ENCODE measurements at places on chromosomes 6 and 20.

DNA sequence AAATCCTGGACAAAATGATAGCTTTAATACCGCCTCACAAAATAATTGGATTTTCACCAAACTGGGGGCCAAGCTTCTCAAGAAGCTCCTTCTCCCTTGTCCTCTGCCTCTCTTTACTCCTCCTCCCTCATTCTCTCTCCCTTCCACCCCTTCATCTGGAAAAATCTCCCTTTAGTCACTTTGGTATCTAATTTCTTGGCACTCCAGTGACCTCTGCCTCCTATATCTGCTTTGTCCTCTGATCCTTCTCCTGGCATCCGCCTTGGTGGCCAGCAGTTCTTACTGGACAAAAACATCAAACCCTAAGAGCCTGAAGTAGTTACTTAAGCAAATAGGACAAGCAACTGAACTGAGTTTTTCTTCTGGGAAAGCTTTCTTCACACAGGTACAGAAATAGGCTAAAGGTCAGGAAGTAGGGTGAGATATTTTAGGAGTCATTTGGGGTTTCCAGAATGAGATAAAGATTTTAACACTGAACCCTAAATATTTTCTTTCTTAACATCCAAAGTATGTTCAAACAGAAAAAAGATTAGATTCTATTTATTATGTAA, 220.7 kb downstream of the ARHGAP18 start:
- no peak for DNase-seq

- no peak for DNase-seq
Measured at GRCh38 chr6:170439366-170440361, 113.4 kb downstream of the PSMB1 start.

DNA sequence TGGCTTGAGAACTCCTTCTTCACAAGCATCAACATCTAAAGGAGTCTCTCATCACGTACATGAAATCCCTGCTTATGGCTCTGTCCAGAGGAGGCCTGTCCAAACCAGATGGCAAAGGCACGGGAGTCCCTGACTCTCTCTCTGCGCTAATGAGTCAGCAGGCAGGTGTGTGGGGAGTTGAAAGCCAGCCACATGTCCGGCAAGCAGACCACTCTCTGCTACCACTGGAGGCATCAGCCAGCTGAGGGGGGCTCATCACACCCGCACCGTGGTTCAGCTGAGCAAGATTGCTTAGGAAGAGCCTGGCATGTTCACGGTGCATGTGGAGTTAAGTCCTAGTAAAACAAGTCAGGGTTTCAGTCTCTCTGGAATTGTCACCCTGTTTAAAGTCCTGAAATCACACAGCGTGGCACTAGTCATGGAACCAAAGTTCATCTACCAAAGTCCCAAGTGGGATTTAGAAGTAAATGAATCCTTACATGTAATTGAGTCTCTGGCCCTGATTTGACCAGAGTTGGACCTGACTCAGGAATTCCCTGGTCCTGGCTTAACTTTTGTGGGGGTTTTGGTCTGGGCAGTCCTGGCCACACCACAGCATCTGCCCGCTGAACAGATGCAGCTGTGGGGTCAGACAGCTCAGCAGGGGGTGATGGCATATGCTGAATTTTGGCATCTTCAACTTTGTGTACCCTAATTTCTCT, 155.2 kb upstream of the RIN2 start:
- no peak for DNase-seq

DNA sequence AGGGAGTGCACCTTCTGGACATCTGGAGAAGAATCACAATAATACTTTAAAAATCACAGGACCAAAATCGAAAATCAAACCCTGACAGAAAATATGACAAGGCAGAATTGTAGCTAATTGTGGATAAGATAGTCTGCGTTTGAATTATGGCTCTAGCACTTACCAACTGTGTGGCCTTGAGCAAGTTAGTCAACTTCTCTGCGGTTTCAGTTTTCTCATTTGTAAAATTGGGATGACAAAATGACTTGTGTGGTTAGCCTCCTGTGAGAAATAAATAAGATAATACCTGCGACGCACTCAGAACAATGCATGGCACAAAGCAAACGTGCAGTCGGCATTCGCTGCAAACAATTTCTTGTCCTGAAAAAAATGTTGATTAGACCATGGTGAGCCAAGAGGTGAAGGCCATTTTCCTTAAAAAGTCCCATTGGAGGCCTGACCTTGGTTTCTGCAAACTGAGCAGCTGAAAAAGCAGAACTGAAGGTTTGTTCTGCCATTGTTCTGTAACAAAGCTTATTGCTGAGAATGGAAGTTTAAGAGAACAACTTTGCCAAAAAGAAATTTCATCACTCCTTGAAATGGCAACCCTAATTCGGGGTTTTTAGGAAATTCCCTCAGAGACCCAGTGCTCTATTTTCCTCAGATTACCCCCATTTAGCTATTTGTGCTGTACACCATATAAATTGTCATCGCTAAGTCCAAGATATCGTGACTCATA, 266.3 kb downstream of the ERMARD start:
- no peak for DNase-seq

- DNase-seq = no peak
Measured at GRCh38 chr20:41668057-41668749, 50.0 kb upstream of the CHD6 start.

- no peak for DNase-seq
Measured at GRCh38 chr6:150336299-150336698, 32.5 kb upstream of the IYD start.

- DNase-seq = peak; percentile 56
Measured at GRCh38 chr20:23049201-23050075, at the start of gene THBD. THBD (minus strand) TSS chr20:23049672; CDS start chr20:23049504, 168 bp downstream.

DNA sequence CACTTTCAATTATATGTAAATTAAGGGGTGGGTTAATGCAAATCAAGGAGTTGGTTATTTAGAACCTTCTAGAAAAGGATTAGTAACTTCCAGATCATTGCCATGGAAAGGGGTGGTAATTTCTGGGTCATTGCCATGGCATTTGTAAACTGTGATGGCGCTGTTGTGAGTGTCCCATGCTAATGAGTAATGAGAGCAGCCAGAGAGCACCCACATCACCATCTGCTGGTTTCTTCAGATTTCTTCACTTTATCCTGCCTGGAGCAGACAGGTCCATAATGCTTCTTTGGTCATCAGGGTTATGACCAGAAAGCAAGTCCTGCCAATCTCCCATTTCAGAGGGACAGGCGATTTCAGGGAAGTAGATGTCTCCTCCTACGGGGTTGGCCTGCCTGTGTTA, 311.3 kb upstream of the CNR1 start:
- DNase-seq = no peak

- DNase-seq = no peak
Measured at GRCh38 chr6:152166497-152166896, 359.0 kb downstream of the ESR1 start.

DNA sequence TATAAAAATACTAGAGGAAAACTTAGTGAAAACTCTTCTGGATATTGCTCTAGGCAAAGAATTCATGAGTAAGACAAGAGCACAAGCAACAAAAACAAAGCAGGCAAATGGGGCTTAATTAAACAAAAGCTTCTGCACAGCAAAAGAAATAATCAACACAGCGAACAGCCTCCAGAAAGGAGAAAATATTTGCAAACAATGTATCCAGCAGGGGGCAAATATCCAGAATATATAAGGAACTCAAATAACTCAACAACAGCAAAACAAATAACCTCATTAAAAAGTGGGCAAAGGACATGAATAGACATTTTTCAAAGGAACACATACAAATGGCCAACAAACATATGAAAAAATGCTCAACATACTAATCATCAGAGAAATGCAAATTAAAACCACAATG, 17.1 kb upstream of the HECA start:
- DNase-seq = no peak

GRCh38 chr20:44467289-44467883, 8.3 kb upstream of the TTPAL start:
- no peak for DNase-seq

DNA sequence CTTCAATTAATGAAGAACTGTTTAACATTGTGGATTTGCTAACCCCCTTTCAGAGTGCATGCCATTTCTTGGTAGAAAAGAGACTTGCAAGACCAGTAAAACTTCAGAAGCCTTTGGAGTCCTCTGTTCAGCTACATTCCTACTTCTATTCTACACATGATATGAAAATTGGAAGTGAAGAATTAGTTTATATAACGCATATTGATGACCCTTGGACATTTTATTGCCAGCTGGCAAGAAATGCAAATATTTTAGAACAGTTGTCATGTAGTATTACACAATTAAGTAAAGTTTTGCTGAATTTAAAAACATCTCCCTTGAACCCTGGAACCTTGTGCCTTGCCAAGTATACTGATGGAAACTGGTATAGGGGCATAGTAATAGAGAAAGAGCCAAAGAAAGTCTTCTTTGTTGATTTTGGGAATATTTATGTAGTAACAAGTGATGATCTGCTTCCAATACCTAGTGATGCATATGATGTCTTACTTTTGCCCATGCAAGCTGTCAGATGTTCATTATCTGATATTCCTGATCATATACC, 3.3 kb downstream of the TDRD6 start:
- no peak for DNase-seq

DNA sequence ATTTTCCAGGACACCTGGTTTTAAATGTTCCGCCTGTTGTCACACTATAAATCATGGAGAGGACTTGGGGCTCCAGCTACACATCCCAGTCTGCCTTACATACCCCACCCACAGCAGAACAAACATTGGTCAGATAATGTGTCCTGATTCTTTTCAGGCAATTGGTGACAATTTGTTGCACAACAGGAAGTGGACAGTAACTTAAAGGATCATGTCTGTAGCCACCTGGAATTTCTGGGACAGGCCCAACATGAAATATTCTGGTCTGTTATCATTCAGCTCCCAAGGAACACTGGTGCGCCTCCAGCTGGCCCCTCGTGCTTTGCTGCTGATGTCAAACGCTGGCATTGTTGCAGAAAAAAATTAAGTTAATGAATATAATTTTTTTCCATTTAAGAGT, 117.2 kb downstream of the SOBP start:
- DNase-seq = no peak

- no peak for DNase-seq
Measured at GRCh38 chr20:39195582-39196021, 233.5 kb downstream of the DHX35 start.

DNA sequence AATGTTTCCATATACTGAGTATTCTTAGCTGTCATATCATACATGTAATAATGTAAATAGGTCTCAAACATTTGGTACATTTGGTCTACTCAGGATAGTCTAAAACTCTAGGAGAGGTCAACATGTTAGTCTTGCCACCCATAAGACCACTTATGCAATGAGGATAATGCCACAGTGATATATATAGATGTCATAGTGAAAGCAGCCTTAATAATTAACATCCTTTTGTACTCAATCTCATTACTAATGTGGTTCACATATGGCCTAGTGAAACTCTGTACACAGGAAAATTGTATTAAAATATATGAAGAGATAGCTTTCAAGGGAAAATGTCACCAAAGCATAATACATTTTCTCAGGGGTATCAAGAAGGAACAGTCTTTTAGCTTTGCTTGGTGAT, 577.9 kb downstream of the TFAP2B start:
- DNase-seq = no peak

GRCh38 chr6:34544776-34545471, 11.2 kb downstream of the SPDEF start:
- no peak for DNase-seq

- no peak for DNase-seq
Measured at GRCh38 chr20:4545526-4545925, 176.2 kb upstream of the PRND start.

DNA sequence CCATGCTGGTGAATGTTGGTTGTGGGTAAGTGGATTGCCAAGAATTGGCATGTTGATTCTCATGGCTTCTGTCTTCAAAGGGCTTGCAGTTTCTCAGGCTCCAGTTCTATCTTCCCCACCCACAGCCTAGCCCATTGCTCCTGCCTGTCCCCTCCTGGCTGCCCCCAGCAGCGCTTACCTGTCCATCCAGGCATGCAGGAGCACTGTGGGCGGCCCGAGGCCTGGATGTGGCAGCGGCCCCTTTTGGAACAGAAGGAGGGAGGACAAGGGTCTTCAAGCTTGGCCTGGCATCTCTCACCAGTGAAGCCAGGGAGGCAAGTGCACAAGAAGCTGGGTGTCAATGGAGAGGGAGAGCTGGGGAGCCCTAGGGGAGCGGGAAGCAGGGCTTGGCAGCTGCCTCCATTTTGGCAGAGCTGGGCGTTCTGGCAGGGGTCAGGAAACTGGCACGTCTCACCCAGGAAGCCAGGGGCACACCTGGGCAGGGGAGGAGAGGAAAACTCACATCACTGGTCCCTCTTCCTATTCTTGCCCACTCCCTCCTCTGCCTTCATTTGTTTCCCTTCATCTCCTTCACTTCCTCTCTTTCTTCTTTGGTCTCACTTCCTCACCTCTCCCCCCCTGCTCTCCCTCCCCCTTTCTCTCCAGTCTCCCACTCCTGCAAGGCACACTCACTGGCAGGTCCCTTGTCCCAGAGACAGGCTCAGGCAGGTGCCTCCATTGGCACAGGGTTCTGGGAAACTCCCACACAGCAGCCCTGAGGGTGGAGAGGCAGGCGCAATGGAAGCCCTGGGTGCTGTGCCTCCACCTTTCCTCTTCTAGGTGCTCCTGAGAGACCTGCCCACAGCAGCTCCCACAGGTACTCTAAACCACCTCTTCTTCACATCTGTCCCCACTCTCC, 1.3 kb downstream of the NOTCH4 start:
- DNase-seq = no peak

DNA sequence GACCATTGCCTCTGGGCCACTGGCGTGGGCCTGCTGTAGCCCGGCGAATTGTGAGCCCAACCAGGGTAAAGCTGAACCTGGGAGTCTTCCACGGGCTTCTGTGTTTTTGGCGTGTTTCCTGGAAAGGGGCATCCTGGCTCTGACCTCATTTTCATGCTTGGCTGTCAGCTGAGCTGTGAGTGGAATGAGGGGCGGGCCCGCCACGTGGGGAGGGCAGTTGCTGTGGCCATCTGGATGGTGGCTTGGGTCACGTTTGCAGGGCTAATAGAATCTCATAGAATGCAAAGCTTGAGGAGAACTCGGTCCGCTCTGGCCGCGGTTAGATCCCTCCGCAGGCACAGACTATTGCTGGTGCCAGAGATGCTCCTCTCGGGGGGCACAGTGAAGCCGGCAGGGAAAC, 263.0 kb downstream of the SMOC2 start:
- DNase-seq = no peak

DNA sequence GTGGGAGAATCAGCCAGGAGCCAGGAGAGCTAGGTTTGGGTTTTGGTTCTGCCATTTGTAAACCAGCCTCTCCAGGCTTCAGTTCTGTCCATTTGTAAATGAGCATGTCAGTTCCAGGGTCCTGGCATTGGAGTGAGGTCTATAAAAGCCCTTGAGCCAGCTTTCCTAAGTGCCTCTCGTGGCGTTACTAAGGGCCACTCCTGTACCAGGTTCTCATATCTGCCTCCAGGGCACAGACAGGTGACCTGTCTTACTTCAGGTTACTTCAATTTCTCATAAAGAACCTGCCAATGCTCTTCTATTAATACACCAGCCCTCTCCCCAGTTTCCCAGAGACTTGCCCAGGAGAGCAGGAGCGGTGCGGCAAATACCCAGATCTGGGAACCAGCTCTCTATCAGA, 101.9 kb downstream of the VEGFA start:
- DNase-seq = no peak

GRCh38 chr6:82882363-82883023, 183.1 kb downstream of the UBE3D start:
- no peak for DNase-seq

GRCh38 chr20:32435449-32436107, 77.4 kb downstream of the ASXL1 start:
- no peak for DNase-seq
